ENCODE measurements at places on chromosomes 7 and 10.

- no peak for DNase-seq
Observed at GRCh38 chr7:44150966-44151941, 10.1 kb upstream of the MYL7 start.

- DNase-seq = peak; percentile 41
Observed at GRCh38 chr7:87797798-87798403, 78.3 kb downstream of the SLC25A40 start.

GRCh38 chr7:80087051-80087770 is 47.4 kb upstream of the GNAI1 start:
- DNase-seq = no peak

DNA sequence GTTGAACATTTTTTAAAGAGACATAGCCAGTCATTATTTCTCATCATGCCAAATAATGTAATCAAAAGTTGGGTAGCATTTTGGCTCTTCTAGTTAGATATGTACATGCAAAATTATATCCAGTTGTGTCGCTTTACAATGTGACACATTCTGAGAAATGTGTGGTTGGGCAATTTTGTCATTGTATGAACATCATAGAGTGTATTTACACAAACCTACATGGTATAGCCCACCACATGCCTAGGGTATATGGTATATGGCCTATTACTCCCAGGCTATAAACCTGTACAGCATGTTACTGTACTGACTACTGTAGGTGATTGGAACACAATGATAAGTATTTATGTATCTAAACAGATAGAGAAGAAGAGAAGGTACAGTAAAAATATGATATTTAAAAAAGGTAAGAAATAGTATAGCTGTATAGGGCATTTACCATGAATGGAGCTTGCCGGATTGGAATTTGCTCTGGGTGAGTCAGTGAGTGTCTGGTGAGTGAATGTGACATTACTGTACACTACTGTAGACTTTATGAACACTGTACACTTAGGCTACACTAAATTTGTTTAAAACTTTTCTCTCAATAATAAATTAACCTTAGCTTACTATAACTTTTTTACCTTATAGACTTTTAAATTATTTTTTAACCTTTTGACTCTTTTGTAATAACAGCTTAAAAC is 16.5 kb downstream of the ZNF365 start:
- no peak for DNase-seq

DNA sequence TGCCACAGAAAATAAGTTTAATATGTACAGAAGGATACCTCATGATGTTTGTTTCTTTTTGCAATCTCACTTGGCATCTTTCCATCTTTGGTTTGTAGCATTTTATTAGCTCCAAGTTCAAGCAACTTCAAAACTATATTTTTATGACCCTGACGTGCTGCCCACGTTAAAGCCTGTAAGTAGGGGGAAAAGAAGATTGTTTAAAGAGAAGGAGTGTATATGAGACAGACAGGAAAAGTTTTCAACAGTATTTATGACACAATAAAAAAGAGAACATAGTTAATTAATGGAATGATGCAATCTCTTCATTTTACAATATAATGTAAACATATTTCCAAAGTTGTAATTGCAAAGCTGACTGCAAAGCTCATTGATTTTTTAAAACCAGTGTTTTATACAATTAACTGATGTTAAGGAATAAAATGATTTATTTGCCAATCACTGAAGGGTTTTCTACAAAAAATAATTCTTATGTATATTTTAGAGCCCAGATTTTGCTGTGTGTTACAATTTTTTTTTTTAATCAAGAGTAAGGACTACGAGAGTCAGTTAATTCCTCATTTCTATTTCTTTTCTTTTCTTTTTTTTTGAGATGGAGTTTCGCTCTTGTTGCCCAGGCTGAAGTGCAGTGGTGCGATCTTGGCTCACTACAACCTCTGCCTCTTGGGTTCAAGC is 42.5 kb downstream of the ASZ1 start:
- no peak for DNase-seq

DNA sequence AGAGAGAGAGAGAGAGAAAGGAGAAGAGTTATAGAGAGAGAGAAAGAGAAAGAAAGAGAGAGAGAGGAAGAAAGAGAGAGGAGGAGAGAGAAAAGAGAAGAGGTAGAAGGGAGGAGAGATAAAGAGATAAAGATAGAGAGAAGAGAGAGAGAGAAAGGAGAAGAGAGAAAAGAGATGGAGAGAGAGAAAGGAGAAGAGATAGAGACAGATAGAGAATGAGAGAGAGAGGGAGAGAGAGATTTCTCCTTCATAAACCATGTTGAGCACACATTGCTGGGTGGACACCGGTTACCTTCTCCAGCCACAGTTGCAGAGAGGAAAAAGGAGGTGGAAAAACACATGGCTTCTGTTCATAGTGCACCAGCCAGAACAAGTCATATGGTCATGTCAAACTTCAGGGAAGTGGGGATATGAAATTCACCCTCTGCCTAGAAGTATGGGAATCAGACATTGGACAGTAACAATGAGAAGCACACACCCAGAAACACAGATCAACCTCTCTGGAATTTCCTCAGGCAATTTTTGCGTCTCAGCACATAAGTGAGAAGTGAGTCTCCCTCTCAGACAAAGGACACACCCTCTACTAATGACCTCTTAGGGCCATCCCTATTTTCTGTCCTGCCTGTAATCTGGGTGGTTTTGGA is 172.5 kb upstream of the SVIL start:
- peak; percentile 84 for DNase-seq

- DNase-seq = peak; percentile 77
Observed at GRCh38 chr7:46764100-46764936, 817.6 kb downstream of the TNS3 start.
